Suprapubic skin (tissue), 4 donors: ENCODE measurements at places on chromosomes 12 and 14. TPM values are rescaled to one million over a fixed set of nuclear protein-coding genes. Genes with fewer than 3 reads are reported as not detected.

DNA sequence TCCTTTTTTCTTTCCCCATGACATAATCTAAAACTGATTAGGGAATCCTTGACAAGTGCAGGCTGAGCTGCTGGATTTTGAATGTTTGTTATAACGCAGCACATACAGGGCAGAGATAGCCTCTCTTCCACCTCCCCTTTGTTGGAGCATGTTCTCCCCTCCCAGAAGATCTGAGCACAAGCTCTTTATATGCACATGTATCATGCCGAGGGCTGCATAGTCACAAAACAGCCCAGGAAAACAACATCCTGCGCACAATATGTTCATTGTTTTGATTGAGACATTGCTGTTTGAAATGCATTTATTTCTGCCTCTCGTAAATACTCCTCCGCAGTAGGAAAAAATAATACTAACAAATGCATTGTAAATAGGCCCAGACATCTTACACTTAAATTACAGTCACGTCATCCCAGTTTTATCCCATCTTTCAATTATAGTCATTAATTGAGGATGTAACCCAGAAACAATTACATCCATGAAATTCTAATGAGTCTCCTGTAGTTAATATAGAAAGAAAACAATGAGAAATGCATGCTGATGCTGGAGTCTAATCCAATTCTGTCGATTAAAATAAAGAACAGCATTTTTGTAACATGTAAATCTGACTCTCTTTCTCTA, 401.8 kb downstream of the BTG1 start:
- DNase-seq = no peak

The TSPAN19 gene
- not detected for total RNA-seq

The GPR84 gene
- total RNA-seq = 0.52 TPM

DNA sequence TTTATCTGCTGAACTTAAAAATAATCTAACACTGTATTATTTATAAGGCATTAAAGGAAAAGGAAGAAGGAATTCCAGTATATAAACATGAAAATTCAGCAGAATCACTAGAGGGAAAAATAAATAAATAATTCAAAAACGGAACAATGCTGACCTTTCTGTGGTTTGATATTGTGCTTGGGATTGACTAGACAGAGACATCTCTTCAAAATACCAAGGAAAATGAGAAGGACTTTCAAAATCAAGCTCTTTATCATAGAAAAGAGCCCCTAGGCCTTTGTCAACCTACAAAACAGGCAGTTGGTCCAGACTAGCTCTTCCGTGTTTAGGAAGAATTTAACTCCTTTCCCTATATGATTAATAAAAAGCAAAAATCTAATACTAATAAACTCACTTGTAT, 6.3 kb upstream of the FLRT2 start:
- no peak for DNase-seq

DNA sequence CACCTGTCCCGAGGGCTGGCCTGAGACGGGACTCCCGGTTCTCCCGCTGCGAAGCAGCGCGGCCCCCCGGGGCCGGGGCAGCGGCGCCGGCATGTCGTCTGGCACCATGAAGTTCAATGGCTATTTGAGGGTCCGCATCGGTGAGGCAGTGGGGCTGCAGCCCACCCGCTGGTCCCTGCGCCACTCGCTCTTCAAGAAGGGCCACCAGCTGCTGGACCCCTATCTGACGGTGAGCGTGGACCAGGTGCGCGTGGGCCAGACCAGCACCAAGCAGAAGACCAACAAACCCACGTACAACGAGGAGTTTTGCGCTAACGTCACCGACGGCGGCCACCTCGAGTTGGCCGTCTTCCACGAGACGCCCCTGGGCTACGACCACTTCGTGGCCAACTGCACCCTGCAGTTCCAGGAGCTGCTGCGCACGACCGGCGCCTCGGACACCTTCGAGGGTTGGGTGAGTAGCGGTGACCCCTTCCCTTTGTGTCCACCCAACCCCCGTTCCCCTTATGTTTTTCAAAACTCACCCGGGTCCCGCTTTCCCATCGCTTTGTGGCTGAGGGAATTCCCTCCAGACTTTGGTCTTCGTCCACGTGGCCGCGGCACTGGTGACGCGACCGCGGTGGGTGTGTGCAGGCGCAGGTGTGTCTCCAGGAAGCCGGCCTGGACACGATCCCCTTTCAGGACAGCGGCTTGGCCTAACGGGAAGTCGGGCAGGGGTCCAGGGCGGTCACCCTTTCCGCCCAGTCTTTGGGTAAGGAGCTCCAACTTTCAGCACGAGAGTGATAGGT, 826 bp downstream of the PRKCH start:
- no peak for DNase-seq

GRCh38 chr12:77754086-77754485, 76.6 kb upstream of the NAV3 start:
- no peak for DNase-seq

- DNase-seq = no peak
Measured at GRCh38 chr12:2244013-2244861, 191.4 kb downstream of the CACNA1C start.
